ENCODE measurements at places on chromosomes 5 and 9.

DNA sequence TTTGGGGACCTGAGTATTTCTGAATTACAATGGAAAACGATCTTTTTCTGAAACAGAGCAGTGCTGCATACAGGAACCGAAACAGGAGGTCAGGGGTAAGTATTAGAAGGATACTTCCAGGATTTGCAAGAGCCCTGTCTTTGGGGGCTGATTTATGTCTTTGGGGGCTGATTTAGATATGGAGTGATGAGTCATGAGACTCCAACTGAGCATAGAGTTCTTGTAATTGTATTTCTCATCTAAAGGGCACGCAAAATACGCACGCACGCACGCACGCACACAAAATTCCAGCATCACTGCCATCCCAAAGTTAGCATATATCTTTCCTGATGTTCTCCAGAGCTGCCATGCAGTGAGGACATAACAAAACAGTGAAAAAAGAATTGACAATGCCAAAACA lies 414.8 kb upstream of the CCNH start:
- H3K27ac ChIP-seq, result no peak overlapping the region
- no peak for DNase-seq
- H3K27me3 ChIP-seq, result no peaks in the 10 kb centered on the region
- no peaks in the 10 kb centered on the region for H3K36me3 ChIP-seq

- H3K27ac ChIP-seq, result no peak overlapping the region
- no peaks in the 10 kb centered on the region for H3K4me1 ChIP-seq
These were observed 50.9 kb downstream of the ANKRD31 start for GRCh38 chr5:75185763-75186162.

DNA sequence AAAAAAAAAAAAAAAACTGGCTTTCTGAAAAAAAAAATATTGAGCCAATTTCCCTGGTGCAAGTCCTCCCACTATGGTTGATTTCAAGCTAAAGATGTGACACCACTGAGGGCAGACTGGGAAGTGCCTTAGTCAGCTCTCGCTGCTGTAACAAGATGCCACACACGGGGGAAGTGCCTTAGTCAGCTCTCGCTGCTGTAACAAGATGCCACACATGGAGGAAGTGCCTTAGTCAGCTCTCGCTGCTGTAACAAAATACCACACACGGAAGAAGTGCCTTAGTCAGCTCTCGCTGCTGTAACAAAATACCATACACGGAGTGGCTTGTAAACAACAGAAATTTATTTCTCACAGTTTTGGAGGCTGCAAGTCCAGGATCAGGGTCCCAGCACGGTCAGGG lies 23.4 kb downstream of the BTNL9 start:
- no peaks in the 10 kb centered on the region for H3K27me3 ChIP-seq
- H3K4me1 ChIP-seq, result peaks cover 3% of the 10 kb centered on the region
- DNase-seq, result no peak
- H3K36me3 ChIP-seq, result no peaks in the 10 kb centered on the region
- no peak overlapping the region for H3K27ac ChIP-seq

DNA sequence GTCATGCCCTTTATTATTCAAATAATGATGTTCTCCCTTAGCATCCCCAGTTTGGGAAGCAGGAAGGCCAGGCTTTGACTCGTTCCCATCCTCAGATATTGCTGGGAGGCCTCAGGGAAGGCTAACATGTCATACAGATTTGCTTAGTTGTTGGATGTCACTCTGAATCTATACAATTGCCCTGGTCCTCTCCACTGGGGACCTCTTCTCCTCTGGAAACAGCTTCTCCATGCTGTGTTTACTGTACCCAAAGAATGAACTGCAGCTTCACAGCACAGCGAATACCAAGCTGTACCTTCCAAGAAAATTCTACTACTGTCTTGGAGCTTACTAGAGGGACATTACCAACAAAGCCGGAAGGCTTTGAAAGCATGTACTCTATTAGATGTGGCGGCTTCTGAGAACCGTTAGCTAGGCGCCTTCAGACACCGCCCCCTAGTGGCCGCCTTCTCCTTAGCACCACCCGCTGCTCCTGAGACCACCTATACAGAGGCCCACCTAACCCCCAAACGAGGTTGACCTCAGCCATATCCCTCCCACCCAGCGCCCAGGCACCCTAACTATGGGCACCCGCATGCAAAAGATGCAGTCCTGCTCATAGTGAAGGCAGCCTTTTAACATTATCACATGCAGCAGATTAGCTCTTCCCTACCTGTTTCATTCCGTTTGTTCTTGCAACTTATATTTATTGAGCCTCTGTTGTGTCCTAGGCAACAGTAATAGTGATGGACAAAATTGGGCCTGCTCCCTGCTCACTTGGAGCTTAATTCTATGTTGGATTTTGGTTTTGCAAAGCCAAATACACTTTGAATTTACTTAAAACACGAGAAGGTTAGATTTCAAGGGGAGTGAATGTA lies 34.9 kb upstream of the FOXI1 start:
- no peak for DNase-seq
- no peaks in the 10 kb centered on the region for H3K27me3 ChIP-seq
- H3K4me3 ChIP-seq, result no peak overlapping the region
- no peaks in the 10 kb centered on the region for H3K36me3 ChIP-seq

All from right atrium auricular region (tissue), 2 donors.